ENCODE measurements at places on chromosomes 2 and 18. TPM values are rescaled to one million over a fixed set of nuclear protein-coding genes. Genes with fewer than 3 reads are reported as not detected.

DNA sequence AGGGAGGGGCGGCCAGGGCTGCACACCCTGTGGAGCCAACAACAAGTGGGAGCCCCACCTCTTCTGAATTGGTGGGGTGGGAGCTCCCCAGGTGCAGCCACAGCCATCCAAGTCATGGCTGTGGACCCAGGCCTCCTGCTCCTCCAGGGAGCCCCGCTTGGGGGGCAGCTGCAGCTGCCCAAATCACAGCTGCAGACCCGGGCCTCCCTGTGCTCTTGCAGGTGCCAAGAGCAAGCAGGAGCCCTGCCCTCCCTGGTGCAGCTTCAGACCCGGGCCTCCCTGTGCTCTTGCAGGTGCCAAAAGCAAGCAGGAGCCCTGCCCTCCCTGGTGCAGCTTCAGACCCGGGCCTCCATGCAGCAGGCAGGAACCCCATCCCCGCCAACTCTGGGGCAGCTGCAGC is 46.5 kb upstream of the COX7A2L start:
- H3K36me3 ChIP-seq: no peaks in the 10 kb centered on the region
- H3K27me3 ChIP-seq: no peaks in the 10 kb centered on the region
- DNase-seq: no peak
- no peak overlapping the region for H3K27ac ChIP-seq

DNA sequence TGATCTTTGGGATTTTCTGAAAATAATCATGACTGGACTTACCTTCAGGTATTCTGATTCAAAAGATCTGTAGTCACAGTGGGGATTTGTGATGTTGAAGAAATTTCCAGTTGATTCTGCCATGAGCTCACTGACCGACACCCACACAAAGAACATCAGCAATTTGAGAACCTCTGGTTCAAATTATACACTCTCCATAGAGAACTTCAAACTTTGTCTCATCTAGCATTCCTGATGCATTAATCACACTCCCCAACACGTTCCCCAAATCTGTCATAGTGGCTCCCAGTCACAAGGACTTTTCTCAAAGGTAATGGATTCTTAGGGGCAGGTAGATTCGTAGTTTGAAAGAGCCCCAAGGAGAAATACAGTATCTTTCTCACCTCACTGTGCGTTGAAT is 584.3 kb downstream of the FBXO15 start:
- H3K4me1 ChIP-seq: no peaks in the 10 kb centered on the region
- no peak overlapping the region for H3K27ac ChIP-seq
- no peaks in the 10 kb centered on the region for H3K36me3 ChIP-seq
- no peaks in the 10 kb centered on the region for H3K27me3 ChIP-seq

- H3K4me1 ChIP-seq: no peaks in the 10 kb centered on the region
- no peaks in the 10 kb centered on the region for H3K27me3 ChIP-seq
- no peak overlapping the region for H3K27ac ChIP-seq
- no peaks in the 10 kb centered on the region for H3K36me3 ChIP-seq
- DNase-seq: no peak
Observed at GRCh38 chr2:49248506-49248905, 94.2 kb upstream of the FSHR start.

DNA sequence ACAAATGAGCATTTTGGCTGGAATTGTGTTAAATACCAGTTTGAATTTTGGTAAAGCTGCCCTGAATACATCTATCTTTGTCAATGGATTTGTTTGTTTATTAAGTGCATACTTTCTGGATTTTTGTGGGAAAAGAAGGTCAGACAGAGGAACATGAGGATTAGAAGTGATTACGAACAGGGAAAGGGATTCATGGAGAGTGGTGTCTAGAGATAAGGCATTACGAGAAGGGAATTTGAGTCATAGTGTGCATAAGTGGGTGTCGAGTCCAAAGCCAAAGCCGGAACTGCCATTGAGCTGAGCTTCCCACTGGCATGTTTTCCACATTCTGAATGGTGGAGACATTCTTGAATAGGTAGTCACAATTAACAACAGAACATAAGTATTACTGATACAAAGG is 68.9 kb upstream of the EFEMP1 start:
- no peak for DNase-seq
- H3K4me3 ChIP-seq: no peak overlapping the region
- H3K27ac ChIP-seq: no peak overlapping the region
- no peaks in the 10 kb centered on the region for H3K4me1 ChIP-seq
- no peaks in the 10 kb centered on the region for H3K36me3 ChIP-seq

GRCh38 chr2:239399921-239400595 is 762 bp downstream of the HDAC4 start:
- H3K4me1 ChIP-seq: peaks cover 43% of the 10 kb centered on the region
- peaks cover 6% of the 10 kb centered on the region for H3K27me3 ChIP-seq
- peak overlapping the region; percentile 81 for H3K27ac ChIP-seq
- peak overlapping the region; percentile 89 for H3K4me3 ChIP-seq
- DNase-seq: peak; percentile 22
- peaks cover 14% of the 10 kb centered on the region for H3K36me3 ChIP-seq

GRCh38 chr2:55862673-55863390 is 60.8 kb downstream of the EFEMP1 start:
- no peak overlapping the region for H3K27ac ChIP-seq
- no peak overlapping the region for H3K4me3 ChIP-seq
- H3K4me1 ChIP-seq: no peaks in the 10 kb centered on the region
- DNase-seq: no peak
- no peaks in the 10 kb centered on the region for H3K27me3 ChIP-seq
- no peaks in the 10 kb centered on the region for H3K36me3 ChIP-seq

GRCh38 chr2:102235042-102235473 is 48.2 kb downstream of the IL1RL2 start:
- DNase-seq: no peak
- no peak overlapping the region for H3K27ac ChIP-seq
- H3K27me3 ChIP-seq: no peaks in the 10 kb centered on the region
- H3K4me1 ChIP-seq: peaks cover 43% of the 10 kb centered on the region

DNA sequence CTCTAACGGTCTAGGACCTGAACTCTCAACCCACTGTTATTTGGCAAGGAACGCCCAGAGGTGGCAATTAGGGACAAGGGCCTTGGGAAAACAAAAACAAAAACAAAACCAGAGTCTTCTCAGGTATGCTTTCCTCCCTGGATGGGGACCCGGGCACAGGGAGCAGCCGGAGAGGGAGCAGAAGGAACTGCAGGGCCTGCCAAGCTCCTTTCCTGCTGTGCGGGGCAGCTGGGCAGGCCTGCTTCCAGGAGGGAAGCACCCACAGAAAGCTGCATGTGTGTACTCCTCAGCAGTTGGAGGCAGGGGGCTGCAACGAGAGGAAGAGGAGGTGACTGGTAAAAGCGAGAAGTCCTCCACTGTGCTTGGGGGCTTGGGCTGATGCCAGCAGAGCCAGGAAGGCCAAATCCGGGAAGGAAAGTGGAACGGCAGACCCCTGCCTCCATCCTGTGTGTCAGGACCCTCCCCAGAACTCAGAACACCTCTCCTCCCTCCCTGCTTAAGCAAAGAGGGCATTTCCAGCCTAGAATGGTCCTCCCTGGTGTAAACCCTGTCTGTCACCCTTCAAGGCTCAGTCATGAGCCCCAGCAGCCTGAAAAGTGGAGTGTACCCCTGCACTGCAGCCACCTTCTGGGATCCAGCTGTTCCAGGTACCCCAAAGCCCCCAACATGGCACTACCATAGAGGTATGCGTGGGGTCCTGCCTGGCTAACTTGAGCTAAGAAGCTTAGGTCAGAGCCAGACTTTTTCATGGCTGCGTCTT is 56.3 kb downstream of the DNMT3A start:
- H3K27ac ChIP-seq: peak overlapping the region; percentile 96
- no peaks in the 10 kb centered on the region for H3K27me3 ChIP-seq
- peaks cover 43% of the 10 kb centered on the region for H3K4me1 ChIP-seq
- DNase-seq: no peak
- peaks cover 53% of the 10 kb centered on the region for H3K36me3 ChIP-seq

GRCh38 chr2:191604154-191604553 is 73.8 kb upstream of the NABP1 start:
- no peaks in the 10 kb centered on the region for H3K36me3 ChIP-seq
- H3K27me3 ChIP-seq: no peaks in the 10 kb centered on the region
- no peak overlapping the region for H3K27ac ChIP-seq
- H3K4me3 ChIP-seq: no peak overlapping the region
- no peak for DNase-seq

DNA sequence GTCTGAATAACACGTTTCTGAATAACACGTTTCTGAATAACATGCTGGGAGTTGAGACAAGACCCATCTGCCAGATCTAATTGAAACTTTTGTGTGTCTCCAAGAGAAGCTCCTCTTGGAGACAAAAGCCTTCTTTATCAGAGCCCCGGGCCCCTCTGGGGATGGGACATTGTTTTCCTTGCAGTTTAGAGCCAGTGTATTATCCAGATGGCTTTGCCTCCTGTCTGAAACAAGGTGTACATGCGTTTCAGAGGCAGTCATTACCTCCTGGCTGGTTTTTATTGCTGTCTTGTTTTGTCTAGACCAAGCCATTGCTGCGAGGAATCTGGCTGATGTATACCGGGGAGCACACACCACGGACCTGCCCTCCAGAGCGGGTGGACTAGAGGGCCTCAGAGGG is 7.8 kb downstream of the FOSL2 start:
- peaks cover 35% of the 10 kb centered on the region for H3K36me3 ChIP-seq
- H3K27me3 ChIP-seq: no peaks in the 10 kb centered on the region
- H3K27ac ChIP-seq: no peak overlapping the region
- H3K4me3 ChIP-seq: no peak overlapping the region
- no peak for DNase-seq

DNA sequence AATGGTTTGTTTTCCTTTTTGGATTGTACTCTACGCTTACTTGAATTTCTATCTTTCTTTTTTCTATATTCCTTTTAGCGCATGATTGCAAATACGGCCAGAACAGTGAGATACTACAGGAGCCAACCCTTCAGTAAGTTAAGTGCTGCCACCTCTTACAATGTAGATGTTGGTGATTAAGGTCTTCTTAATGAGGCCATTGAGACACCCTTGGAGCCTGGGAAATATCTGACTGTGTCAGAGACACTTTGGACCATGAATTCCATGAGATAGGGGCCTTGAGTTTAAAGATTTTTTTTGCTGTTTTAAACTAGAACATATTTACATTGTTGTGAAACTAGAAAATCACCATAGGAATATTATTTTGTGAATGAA is 27.1 kb upstream of the MAP3K20 start:
- peaks cover 13% of the 10 kb centered on the region for H3K4me1 ChIP-seq
- H3K36me3 ChIP-seq: no peaks in the 10 kb centered on the region
- peaks cover 6% of the 10 kb centered on the region for H3K27me3 ChIP-seq

DNA sequence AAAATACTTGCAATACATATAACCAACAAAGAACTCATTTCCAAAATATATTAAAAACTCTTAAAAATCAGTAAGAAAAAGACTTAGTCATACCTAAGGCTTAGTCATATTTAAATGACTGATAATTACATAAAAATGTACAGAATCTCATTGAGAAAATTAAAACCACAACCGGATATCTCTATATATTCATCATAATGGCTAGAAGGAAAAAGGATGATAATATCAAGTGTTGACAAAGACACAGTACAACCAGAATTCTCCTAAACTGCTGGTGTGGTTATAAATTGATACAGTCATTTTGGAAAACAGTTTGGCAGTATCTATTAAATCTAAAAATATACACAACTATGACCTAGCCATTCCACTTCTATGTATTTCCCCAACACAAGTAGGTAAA is 27.1 kb upstream of the IHH start:
- H3K27ac ChIP-seq: no peak overlapping the region
- H3K4me3 ChIP-seq: no peak overlapping the region
- H3K27me3 ChIP-seq: no peaks in the 10 kb centered on the region
- H3K36me3 ChIP-seq: peaks cover 20% of the 10 kb centered on the region
- no peak for DNase-seq

- peaks cover 2% of the 10 kb centered on the region for H3K4me1 ChIP-seq
- DNase-seq: no peak
Observed at GRCh38 chr2:48440103-48440390, 89.9 kb upstream of the STON1 start.

The MSTN gene
- not detected for total RNA-seq

The LYPD6B gene
- total RNA-seq: not detected

GRCh38 chr18:10926621-10927161 is 222.7 kb downstream of the PIEZO2 start:
- H3K4me1 ChIP-seq: no peaks in the 10 kb centered on the region
- no peak overlapping the region for H3K4me3 ChIP-seq
- no peaks in the 10 kb centered on the region for H3K36me3 ChIP-seq

DNA sequence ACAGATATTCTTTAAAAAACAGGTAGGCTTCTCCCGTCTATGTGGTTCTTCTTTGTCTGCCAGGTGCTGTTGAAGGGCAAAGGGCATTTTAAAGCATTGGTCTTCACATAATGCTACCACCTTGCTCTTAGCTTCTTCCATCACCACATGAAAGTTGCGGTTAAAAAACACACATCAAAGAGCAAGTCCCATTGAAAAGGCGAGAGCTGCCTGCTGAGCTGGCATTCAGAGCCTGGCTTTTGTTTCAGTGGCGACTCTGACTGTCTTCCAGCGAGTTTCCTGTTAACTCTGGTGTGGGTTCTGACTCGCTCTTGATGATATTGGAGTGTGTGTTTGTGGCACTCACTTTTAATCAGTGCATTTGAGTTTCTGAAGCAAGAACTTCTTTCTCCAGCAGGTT is 624.9 kb upstream of the FANCL start:
- no peaks in the 10 kb centered on the region for H3K36me3 ChIP-seq
- DNase-seq: peak; percentile 10
- peaks cover 16% of the 10 kb centered on the region for H3K4me1 ChIP-seq
- peaks cover 20% of the 10 kb centered on the region for H3K27me3 ChIP-seq

The TFPI gene
- not detected for total RNA-seq

The TUBA3D gene
- total RNA-seq: not detected

DNA sequence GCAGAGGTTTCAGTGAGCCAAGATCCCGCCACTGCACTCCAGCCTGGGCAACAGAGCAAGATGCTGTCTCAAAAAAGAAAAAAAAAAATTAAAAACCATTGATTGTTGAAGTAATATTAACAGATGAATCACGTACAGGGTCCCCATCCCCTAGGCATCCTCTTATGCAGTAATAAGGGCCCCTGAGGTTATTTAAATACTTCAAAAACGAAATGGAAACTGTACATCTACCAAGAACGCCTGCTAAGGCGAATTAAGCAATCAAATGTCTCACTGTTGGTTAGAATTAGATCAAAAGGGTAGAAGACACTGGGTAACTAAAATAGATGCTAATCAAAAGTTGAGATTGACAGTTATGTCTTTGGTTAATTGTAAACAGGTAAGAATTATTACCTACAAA is 7.5 kb downstream of the TRABD2A start:
- no peak for DNase-seq
- peaks cover 61% of the 10 kb centered on the region for H3K36me3 ChIP-seq
- no peaks in the 10 kb centered on the region for H3K27me3 ChIP-seq
- H3K27ac ChIP-seq: peak overlapping the region; percentile 96
- H3K4me1 ChIP-seq: peaks cover 80% of the 10 kb centered on the region

GRCh38 chr18:33183136-33183535 is 257.4 kb downstream of the CCDC178 start:
- no peaks in the 10 kb centered on the region for H3K4me1 ChIP-seq
- no peak for DNase-seq
- H3K36me3 ChIP-seq: no peaks in the 10 kb centered on the region
- no peak overlapping the region for H3K4me3 ChIP-seq
- H3K27me3 ChIP-seq: no peaks in the 10 kb centered on the region

The FSHR gene
- total RNA-seq: not detected

The AFF3 gene
- 2.6 TPM for total RNA-seq

GRCh38 chr2:181957668-181958067 is 28.0 kb upstream of the PPP1R1C start:
- no peak for DNase-seq
- peaks cover 8% of the 10 kb centered on the region for H3K4me1 ChIP-seq
- H3K36me3 ChIP-seq: no peaks in the 10 kb centered on the region
- peaks cover 8% of the 10 kb centered on the region for H3K27me3 ChIP-seq
- H3K27ac ChIP-seq: no peak overlapping the region
